Cardiac septum (tissue), 1 donor: ENCODE measurements at places on chromosomes 1 and 21.

- DNase-seq = no peak
Observed at GRCh38 chr1:45722809-45723208, 27.6 kb downstream of the IPP start.

GRCh38 chr1:917076-917459 lies 6.7 kb upstream of the SAMD11 start:
- DNase-seq = no peak

DNA sequence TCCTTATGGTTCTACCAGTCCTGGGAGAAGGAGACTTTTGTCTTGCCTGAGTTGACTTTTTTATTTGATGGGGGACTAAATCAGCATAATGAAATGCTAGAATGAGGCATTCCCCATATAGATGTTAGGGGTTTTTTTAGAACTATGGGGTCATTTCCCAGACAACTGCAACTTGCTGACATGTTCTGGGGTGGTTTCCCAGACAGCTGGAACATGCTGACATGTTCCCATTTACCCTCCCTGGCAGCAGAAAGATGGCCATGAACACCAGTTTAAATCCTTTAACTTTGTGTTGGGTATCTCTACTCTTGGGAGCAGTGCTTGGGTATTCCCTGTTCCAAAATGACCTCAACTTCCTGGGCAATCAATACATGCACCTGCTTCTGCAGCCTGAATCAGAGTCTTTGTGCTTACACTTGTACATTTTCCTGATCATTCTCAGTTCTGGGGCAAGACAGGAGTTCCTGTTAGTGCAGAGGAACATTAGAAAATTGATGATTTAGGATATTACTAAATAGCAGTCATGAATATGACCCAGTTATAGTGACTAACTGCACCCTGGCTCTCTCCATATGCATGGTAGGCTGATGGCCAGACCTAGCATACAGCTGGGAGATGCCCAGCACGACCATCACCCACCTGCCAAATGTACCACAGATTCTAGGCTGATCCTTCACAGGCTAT lies 75.4 kb upstream of the CD5L start:
- no peak for DNase-seq

GRCh38 chr1:66757722-66758240 lies 5.5 kb downstream of the DYNLT5 start:
- DNase-seq = no peak

GRCh38 chr1:59349101-59349500 lies 52.2 kb downstream of the FGGY start:
- DNase-seq = no peak

GRCh38 chr1:185880779-185881333 lies 146.7 kb downstream of the HMCN1 start:
- no peak for DNase-seq

GRCh38 chr1:225879521-225880221 lies 2.5 kb downstream of the TMEM63A start:
- no peak for DNase-seq

- no peak for DNase-seq
Observed at GRCh38 chr1:92511541-92511940, 24.8 kb upstream of the GFI1 start.

DNA sequence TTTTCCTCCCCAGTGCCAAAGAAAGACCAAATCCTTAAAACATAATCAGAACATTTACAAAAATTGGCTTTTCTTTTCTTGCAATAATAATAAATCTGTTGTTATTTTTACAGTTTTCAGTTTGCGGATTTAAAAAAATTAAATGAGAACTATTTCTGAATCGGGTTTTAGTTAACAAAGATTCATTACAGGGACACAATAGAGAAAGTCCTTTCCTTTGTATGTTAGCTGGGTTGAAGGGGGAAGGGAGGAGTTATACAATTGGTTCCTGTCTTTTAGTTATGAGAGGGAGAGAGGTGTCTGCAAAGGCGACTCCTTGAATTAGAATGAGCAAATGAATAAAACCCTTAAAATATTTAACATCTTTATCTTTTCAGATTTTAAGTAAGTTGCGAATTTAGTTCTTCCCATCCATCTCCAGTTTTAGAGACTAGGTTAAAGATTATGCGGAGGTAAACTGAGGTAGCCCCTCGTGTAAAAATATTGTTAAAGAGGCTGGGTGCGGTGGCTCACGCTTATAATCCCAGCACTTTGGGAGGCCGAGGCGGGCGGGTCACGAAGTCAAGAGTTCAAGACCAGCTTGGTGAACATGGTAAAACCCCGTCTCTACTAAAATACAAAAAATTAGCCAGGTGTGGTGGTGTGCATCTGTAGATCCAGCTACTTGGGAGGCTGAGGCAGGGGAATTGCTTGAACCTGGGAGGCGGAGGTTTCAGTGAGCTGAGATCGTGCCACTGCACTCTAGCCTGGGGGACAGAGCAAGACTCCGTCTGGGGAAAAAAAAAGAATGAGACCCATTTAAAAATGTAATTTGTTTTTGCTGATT lies 3.9 kb downstream of the SPEN start:
- no peak for DNase-seq

DNA sequence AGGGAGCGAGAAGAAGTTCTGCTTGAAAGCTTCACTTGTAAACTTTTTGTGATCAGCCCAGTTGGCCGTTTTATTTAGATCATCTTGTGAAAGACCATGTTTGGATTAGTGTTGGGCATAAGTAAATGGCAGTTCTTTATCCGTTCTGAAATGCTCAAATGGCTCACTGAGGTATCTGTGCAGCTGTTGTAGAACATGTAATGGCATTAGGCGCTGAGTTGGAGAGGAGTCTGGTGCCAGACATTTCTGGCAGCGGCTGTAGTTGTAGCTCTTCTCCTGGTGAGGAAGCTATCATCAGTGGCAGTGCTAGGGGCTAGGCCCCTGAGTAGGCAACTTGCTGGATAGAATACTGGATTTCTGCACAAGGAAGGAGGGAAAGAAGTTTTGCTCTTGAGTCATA lies 321.6 kb downstream of the LMO4 start:
- no peak for DNase-seq

DNA sequence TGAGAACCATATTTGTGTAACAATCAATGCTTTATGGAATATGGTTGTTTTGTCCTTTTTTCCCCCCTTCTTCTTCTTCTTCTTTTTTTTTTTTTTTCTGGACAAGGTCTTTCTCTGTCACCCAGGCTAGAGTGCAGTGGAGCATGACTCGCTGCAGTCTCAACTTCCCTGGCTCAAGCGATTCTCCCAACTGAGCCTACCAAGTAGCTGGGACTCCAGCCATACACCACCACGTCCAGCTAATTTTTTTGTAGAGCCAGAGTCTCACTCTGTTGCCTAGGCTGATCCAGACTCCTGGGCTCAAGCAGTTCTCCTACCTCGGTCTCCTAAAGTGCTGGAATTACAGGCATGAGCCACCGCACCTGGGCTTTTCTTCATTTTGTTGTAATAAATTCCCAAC lies 86.7 kb downstream of the FMN2 start:
- no peak for DNase-seq

DNA sequence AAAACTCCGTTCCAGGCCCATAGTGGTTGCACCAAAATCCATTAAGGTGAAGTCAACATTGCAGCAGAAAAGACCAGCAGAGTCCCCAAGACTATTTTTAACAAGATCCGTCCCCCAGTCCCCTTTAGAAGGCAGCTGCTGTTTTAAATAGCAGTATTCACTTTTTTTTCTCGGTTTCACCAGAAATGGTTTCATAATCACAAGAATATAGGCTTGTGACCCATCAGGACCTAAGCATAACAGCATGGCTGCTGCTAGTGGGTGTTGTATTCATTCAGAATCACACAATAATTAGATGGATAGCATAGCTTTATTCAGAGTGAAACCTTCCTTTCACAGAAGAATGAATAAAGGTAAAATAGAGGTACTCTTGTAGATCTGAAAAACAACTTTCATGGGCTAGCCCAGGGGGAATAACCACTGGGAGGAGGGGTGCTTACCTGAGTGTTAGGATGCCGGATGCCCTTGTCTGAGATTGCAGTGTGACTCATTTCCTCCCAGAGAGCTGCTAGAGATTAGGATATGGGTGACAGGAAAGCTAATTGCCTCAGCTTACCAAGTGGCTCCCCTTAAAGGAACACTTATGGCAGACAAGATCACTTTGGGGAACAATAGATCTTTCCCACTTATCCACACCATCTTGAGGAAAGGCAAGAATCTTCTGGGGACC lies 35.0 kb downstream of the ACKR1 start:
- no peak for DNase-seq

- DNase-seq = no peak
Observed at GRCh38 chr1:94094469-94095111, 26.4 kb downstream of the ABCA4 start.

DNA sequence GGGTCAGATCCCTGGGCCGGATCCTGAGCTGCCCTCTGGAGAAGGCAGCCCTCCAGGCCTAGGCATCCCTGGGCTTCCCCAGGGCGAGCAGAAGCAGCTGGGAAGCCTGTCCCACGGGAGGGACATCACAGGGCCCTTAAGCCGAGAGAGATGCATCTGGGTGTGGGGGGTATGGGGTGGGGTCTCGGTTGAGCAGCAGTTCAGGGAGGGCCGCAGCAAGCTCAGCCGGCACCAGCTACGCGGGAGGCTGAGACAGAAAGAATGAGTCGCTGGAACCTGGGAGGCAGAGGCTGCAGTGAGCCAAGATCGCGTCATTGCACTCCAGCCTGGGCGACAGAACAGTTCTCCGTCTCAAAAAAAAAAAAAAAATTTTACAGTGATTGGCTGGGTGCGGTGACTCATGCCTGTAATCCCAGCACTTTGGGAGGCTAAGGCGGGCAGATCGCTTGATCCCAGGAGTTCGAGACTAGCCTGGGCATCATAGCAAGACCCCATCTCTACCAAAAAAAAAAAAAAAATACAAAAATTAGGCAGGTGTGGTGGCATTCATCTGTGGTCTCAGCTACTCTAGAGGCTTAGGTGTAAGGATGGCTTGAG lies 37.7 kb downstream of the RRP1 start:
- DNase-seq = no peak

GRCh38 chr21:25298512-25299491 lies 308.5 kb downstream of the MRPL39 start:
- no peak for DNase-seq

- peak; percentile 80 for DNase-seq
Observed at GRCh38 chr21:46065215-46065913, 32.5 kb upstream of the COL6A2 start.

- DNase-seq = no peak
Observed at GRCh38 chr1:183580281-183580682, 10.0 kb downstream of the NCF2 start.

DNA sequence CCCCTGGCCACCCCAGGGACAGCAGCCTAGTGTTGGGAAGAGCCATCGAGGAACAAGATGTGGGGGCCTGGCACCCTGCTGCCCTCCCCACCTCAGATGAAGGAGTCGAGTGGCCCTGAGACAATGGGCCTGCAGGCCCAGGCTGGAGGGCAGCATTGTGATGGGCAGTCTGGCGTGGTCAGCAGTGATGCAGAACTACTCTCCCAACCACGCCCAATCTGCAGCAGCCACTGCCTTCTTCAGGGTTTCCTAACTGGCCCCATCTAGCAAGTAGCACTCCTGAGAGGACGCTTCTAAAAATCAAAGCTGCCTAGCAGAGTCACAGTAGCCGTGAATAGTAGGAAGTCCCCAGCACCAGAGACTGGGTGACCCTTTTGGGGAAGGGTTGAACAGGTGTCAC lies 18.5 kb downstream of the CDCP2 start:
- DNase-seq = no peak

DNA sequence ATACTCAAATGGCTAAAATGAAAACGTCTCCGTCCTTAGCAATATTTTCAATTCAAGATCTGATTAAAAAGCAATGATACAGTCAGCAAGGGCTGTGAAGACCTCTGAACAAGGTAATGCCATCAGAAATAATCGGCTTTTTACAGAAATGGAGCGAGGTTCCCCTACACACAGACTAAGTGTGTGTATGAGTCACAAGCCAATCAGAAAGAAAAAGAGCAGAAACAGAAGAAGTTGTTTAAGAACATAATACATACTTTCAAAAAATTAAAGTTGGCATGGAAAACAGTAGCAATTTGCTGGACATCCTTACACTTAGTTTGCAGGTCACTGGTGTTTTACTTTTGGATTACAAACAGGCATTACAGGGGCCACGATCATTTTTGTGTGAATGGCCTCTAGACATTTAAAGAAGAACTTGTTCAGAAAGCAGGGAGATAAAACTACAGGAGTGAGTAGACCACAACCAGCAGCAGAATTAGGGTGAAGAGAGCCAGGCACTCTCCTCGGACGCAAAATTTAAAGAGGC lies 350.0 kb upstream of the RUNX1 start:
- no peak for DNase-seq

- DNase-seq = peak; percentile 93
Observed at GRCh38 chr1:182084487-182085316, 23.2 kb upstream of the ZNF648 start.

DNA sequence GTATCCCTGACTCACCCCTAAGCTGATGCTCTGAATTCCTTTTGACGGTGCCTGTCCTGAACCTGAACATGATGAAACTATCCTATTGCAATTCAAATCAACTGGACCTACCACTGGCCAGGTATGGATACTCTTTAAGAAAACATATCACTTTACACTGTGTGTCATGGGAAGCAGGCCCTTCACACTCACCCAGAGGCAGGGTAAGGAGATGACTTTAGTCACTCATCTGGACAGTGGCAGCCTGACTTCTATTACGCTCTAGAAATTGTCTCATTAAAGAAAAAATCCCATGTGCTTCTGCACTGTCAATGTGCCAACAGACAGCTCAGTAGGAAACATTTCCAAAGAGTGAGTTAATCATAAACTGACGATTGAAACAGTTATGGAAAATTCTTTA lies 94.3 kb downstream of the VAV3 start:
- DNase-seq = no peak

GRCh38 chr1:222654849-222655248 lies 37.0 kb downstream of the MIA3 start:
- no peak for DNase-seq

GRCh38 chr1:167627615-167627864 lies 2.5 kb upstream of the RCSD1 start:
- DNase-seq = no peak

GRCh38 chr21:15436031-15436430 lies 293.8 kb upstream of the USP25 start:
- no peak for DNase-seq

DNA sequence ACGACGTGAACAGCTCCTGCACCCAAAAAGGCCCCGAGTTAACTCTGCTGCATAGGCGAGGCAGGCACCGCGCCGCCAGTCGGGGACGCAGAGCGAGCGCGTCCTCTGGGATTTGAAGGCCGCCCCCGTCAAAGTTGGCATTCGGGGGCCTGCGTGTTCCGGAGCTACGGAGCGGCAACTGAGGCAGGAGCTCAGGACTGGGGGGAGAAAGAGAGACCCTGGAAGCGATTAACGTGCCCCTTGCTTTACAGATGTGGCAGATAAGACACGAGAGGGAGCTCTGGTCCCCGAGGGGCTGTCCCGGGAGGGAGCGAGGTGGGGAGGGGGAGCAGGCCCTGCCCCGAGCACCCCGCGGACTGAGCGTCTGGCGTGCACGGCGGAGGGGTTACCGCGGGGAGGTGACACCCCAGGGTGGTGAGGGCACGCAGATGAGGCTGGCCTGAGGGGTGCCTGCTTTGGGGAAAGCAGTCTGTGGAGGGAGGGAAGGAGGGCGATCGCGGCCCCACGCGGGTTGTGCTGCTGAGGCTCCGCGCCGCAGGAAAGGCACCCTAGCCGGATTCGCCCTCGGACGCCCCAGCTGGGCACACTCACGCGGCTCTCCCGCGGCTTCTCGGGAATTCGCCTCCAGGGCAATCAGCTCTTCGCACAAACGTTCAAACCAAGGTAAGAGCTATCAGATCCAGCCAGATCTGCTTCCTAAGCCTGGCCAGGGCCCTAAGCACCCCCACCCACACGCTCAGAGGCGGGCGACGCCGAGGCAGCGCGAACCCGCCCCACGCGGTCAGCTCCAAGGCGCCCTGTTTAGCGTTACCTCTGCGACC lies 26.5 kb downstream of the ACTA1 start:
- DNase-seq = no peak

GRCh38 chr1:170668209-170669106 lies 4.5 kb downstream of the PRRX1 start:
- DNase-seq = no peak
